ENCODE measurements at places on chromosomes 1 and 21.
A peak's percentile ranks its signal among the peaks of the same experiment; 100 is the strongest.

GRCh38 chr21:35625576-35625975 lies 434.8 kb downstream of the SETD4 start:
- DNase-seq = no peak

- no peak for DNase-seq
Measured at GRCh38 chr1:181208967-181209366, 120.5 kb downstream of the IER5 start.

DNA sequence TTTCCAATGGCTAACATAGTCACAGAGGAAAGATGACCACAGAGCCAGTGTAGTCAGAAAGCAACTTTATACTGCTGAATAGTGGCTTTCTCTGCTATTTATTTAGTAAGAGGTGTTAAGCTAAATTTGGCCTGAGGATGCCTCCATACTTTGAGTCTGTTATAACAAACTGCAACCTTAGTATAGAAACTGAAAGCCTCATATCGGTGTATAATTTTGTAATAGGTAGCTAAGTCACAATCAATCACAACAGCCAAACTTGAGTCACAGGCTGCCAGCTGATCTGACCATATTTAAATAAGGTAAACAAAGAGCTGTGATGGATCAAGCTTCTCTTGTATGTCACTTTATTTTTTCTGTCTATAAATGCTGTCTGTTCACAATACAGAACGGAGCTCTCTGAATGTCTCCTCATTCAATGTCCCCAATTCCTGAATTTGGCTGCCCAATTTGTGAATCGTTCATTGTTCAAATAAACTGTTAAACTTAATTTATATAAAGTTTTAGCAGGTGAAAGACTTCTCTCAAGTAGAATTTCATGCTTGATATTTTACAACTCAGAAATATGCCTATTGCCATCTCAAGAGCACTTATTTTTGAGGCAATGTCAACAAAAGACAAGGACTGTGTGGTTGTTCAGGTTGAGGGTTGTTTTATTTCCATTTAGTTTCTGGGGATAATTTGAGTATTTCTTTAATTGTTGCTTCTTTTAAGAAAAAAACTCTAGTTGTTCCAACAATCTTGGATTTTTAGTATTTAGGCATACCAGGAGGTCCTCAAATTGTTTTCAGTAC lies 339.7 kb upstream of the B3GALT2 start:
- DNase-seq = no peak

- no peak for DNase-seq
Measured at GRCh38 chr1:187817782-187818181, 989.0 kb downstream of the PLA2G4A start.

- DNase-seq = no peak
Measured at GRCh38 chr1:229897501-229897900, 169.5 kb upstream of the GALNT2 start.

DNA sequence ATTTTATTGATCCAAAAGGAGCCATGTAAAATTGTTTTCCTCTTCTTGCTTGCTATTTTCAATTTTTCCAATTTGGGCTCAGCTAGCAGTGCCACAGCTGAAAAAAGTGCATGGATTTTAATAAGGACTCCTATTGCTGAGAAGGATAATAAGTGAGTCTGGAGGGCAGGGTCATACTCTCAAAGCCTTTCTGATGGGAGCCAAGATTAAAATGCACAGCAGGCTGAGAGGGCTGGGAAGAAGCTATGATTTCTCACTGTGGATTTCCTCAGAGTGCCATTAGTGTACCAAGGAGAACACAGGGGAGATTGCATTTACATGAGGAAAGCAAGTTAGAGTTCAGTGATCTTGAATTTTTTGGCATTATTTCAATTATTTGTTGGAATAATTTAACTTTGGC lies 261.3 kb downstream of the ST6GALNAC3 start:
- no peak for DNase-seq

DNA sequence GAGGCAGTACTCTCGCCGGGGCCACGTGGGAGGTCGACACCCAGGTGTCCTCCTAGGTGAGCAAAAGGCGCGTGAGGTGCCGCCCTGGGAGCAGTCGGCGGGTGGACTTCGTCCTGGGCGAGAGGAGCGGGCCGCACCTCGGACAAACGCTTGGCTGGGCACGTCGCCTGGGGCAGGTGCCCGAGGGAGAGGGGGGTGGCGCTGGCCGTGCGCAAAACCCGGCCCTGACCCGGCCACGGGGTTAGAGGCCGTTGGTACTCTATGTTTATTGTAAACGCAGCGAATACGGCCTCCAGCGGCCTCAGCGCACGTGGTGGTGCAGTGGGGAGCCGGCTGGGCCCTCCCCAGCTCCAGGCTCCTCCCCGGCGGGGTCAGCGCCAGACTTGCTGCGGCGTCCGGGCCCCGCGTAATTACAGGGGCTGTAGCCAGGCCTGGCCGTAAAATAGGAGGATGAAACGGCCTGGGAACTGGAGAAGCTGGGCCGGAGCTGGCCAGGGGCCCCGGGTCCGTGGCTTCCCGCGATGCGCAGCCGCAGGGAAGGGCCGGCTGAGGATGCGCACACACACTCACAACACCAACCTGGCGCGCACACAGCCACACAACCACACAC lies 1.6 kb upstream of the EFNA1 start:
- no peak for DNase-seq

DNA sequence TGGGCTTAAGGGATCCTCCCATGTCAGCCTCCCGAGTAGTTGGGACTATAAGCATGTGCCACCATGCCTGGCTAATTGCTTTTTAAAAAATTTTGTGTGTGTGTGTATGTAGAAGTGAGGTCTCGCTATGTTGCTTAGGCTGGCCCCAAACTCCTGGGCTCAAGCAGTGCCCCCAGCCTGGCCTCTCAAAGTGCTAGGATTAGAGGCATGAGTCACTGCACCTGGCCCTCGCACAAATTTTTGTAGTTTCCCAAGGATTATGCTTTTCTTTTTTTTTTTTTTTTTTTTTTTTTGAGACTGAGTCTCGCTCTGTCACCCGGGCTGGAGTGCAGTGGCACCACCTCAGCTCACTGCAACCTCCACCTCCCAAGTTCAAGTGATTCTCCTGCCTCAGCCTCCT lies 144.4 kb upstream of the HNRNPU start:
- DNase-seq = no peak

DNA sequence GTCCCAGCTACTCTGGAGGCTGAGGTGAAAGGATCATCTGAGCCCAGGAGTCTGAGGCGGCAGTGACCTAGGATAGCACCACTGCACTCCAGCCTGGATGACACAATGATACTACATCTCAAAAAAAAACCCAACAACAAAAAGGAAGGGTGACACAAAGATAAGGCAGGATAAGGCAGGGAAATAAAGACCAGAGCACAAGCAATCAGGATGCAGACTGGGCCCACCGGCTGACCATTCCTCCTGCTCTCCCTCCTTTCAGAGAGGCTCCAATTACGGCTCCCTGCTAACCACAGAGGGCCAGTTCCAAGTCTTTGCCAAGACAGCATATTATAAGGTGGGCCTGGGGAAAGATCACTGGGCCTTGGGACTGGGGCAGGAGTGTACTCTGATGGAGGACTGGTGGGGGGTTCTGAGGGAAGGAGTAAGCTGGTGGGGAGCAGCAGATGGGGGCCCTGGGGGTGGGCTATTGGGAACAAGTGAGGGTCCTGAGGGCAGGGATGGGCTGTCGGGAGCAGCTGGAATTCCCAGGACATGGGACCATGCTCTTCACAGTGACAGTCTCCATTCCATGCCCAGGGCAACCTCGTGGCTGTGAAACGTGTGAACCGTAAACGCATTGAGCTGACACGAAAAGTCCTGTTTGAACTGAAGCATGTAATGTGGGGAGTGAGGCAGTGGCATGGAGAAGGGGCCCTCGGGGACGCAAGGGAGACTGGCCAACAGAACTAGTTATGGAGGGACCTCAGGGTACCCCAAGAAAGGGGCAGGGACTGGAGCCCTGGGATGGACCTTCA lies 7.3 kb downstream of the NPR1 start:
- DNase-seq = no peak

- DNase-seq = peak; percentile 63
Measured at GRCh38 chr21:39114871-39115575, 68.2 kb downstream of the PSMG1 start.

DNA sequence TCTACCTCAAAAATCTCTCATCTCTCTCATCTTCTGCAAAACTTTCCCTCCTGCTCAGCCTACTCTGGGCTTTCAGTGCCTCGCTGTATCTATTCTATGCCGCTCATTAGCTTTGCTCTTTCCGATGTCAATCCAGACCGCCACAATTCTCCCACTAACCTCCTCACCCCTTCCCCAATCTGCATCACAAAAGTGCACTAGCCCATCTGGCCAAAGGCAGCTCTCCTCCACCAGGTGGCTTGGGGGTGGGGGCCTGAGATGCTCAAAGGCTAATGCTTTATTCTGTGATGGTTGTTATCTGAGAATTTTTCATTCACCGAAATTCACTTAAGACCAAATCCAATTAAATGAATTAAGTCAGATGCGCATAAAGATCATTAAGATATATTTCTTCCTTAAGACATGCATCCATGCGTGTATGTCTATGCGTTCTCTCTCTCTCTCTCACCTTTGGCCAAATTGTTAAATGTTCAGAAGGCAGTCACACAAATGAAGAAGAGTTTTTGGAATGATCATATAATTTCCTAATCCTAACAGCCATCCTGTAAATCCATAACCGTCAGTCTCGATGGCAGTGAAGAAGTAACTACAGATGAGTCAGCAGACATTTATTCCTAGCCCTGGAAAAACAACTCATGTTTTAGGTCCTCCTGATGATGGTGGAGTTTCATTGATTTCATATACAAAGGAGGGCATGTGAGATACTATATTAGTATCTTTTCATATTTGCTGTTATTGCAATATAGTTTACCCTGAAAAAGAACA lies 111.3 kb downstream of the C1orf21 start:
- no peak for DNase-seq

DNA sequence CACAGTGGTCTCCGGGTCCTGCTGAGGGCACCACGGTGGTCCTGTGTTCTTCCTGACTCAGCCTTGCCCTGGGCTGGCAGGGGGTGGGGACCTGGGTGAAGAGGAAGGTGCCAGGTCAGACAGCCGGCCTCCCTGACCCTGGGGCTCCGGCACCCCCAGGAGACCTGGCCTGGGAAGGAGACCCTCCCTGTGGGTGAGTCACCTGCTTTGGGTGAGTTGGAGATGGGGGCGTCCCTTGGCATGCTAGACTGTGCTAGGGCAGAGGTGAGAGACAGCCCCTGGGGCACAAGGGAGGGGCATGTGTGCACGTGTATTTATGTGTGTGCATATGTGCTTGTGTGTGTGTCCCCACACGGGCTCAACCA lies 23.4 kb downstream of the SPSB1 start:
- no peak for DNase-seq

DNA sequence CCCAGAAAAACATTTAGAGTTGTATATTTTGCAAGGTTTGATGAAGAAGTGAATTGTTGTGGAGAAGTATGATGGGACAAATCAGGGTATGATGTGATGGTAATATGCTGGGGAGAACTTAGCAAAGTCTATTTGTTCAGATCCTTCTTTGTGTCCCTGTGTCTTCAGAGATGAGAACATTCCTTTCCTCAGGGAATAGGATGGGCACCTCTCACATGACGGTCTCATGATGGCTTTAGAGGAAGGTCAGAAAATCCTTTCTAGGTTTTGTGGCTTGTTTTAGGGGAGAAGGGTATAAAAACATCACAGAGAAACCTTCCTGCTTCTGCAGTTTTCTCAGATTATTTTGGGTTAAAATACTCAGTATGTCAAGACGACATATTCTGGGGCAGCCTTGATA lies 171.3 kb upstream of the NRIP1 start:
- no peak for DNase-seq

DNA sequence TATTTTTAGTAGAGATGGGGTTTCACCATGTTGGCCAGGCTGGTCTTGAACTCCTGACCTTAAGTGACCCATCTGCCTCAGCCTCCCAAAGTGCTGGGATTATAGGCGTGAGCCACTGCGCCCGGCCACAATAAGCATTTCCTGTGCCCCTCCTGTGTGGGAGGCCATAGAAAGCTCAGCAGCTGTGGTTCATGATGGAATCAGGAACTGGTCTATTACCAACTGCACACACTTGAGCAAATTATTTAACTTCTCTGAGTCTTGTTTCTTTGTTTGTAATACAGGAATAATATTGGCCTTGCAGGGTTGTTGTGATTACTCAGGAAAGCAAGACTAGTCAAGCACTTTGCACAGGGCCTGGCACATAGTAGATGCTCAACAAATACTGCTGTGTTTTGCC lies 15.0 kb downstream of the RHBG start:
- DNase-seq = no peak

DNA sequence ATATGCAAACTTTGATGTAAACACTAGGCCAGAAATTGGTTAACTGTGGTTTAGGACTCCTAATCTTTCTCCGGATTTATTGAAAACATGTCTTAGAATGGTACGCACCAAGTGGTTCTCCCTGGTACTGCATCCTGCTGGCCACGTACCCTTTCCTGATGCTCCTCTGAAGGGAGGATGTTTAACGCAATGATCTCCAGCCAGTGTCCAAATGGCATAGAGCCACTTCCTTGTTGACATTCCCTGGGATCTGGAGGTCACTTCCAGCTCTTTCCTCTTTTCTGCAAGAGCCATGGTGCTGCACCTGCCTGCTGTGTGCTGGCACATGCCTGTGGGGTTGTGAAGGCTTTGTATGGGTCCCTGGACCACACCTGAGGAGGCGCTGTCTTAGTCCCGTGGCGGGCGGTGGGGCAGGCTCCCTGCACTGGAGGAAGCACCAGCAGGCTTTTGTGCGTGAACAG lies 53.9 kb downstream of the GALNT2 start:
- no peak for DNase-seq

DNA sequence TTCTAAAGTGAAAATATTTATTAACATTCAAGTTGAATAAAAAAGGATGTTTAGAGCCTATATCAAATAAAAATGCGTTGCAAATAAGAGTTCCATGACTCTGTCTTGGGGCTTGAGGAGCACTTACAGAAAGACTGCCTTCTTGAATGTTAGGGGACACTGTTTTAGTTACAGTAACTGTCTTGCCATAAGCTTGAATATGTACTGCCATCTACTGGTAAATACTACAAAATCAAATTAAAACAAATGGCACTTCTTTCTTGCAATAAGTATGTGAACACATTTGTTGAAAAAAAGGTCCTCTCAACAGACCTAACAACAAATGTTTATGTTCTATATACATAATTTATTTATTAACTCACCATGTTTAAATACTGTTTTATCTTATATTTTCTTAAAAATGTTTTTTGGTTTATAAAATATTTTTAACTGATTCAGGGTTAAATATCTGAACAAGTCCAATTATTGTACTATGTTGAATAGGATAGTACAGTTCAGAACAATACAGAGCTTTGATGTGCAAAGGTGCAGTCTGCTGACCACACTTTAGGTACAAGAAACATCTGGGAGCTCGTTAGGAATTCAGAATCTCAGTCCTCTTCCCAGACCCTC lies 199.5 kb downstream of the LRRIQ3 start:
- peak; percentile 1 for DNase-seq

Measured in HS-27A (cell line).